Posterior vena cava (tissue), 2 donors: ENCODE measurements at places on chromosomes 16 and 17.
A peak's percentile ranks its signal among the peaks of the same experiment; 100 is the strongest.

- DNase-seq: no peak
These were observed 15.0 kb downstream of the ACSM5 start for GRCh38 chr16:20424129-20424866.

DNA sequence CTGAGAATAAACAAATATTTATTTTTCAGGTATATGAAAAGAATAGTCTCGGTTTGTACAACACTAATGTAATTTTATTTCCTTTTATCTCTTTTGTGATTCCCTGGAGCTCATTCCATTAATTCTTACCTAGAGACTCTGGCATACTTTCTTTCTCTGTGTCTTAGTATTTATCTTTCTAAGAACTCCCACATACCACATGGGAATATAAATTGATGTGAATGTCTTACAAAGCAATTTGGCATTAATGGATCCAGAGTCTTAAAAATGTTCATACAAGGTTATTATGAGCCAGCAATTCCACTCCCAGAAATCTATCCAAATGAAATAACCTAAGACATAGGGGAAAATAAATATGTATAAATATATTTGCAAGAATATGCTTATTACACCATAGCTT, 202.7 kb downstream of the CDH11 start:
- DNase-seq: no peak

DNA sequence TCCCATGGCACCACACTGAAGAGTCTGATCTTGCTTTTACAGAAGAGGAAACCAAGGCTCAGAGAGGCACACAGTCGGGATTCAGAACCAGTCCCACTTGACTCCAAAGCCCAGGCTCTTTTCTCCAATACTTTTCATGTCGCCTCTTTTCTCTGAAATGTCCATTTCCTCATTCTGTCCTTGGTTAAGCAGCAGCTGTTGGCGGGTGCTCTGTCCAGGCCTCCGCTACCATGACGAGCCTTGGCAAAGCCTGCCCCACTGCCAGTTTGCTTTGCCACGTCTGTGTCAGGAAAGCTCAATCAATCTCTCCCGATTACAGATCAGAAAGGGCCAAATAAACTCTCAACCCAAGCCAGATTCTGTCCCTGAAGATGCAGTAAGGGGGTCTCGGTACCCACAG, 9.1 kb upstream of the CEP295NL start:
- no peak for DNase-seq

DNA sequence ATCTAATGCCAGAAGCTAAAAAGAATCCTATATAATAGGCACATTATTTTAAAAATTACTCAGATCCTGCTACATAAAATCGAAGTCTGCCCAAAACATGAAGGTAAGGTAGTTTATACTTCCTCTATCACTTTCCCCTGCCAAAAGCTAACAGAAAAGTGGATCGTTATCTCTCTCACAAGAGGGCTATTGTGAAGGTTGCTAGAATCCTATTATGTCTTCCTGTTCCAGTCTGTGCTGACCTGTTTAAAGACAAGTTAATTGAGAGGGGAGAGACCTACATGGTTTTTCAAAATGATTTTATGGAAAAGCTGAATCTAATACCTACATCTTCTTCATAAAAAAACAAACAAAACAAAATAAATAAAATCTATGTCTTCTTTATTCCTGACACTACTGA, 1410.9 kb upstream of the CDH8 start:
- no peak for DNase-seq

- DNase-seq: no peak
These were observed 6.5 kb downstream of the MOSMO start for GRCh38 chr16:22014271-22014873.

DNA sequence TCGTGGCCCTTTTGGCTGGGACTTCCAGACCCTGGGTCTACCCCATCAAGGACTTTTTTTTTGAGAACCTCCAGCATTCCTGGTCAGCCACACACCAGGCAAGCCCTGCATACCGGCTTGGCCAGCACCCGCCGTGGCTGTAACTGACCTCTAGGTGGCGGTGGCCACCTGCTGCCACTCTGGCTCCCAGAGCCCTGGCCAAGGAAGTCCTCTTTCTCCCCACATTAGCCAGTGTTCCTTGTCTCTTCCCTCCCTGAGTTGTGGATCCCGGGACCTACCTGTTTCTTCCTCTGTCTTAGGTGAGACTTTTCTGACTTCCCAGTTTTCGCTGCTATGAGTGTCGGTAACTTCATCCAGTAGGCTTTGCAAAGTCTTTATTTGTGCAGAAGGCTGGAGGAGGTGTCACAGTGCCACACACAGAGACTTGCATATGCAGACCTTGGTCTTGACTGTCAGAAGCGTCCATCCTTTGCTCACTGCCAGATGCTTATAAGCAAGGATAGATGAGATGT, 348.3 kb downstream of the CPPED1 start:
- peak; percentile 87 for DNase-seq

GRCh38 chr16:1785846-1786170, 3.0 kb downstream of the NUBP2 start:
- DNase-seq: no peak

- DNase-seq: peak; percentile 42
These were observed 168.1 kb downstream of the C16orf95 start for GRCh38 chr16:87149051-87149450.

DNA sequence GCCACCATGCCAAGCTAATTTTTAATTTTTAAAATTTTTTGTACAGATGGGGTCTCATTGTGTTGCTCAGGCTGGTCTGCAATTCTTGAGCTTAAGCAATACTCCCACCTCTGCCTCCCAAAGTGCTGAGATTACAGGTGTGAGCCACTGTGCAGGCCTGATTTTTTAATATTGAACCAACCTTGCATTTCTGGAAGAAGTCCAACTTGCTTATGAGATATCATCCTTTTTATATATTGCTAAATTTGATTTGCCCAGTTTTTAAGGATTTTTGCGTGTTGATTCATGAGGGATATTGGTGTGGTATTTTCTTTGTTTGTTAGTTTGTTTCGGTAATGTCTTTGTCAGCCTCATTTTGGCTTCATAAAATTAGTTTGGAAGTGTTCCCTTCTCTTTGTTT, 196.4 kb downstream of the SEC14L1 start:
- DNase-seq: no peak

DNA sequence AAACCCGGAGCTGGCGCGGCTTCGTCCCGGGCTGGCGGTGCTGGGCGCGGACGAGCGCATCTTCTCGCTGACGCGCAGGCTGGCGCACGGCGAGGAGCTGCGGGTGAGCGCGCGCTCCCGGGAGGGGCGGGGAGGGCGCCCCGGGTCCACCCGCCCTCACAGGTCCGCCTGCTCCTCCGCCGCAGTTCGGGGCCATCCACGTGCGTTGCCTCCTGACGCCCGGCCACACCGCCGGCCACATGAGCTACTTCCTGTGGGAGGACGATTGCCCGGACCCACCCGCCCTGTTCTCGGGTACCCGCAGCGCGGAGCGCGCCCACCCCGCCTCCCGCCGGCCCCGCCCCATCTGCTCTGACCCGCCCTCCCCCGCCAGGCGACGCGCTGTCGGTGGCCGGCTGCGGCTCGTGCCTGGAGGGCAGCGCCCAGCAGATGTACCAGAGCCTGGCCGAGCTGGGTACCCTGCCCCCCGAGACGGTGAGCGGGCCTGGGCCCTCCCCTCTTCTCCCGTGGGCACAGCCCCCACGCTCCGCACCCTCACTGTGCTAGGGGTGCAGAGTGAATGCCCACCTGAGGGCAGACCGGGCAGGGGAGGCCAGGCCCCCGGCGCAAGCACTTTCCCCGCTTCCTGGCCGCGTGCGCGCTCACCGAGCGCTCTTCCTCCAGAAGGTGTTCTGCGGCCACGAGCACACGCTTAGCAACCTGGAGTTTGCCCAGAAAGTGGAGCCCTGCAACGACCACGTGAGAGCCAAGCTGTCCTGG, 1.4 kb downstream of the HAGHL start:
- DNase-seq: peak; percentile 91

- DNase-seq: no peak
These were observed 916.9 kb upstream of the SOX9 start for GRCh38 chr17:71203953-71204352.

DNA sequence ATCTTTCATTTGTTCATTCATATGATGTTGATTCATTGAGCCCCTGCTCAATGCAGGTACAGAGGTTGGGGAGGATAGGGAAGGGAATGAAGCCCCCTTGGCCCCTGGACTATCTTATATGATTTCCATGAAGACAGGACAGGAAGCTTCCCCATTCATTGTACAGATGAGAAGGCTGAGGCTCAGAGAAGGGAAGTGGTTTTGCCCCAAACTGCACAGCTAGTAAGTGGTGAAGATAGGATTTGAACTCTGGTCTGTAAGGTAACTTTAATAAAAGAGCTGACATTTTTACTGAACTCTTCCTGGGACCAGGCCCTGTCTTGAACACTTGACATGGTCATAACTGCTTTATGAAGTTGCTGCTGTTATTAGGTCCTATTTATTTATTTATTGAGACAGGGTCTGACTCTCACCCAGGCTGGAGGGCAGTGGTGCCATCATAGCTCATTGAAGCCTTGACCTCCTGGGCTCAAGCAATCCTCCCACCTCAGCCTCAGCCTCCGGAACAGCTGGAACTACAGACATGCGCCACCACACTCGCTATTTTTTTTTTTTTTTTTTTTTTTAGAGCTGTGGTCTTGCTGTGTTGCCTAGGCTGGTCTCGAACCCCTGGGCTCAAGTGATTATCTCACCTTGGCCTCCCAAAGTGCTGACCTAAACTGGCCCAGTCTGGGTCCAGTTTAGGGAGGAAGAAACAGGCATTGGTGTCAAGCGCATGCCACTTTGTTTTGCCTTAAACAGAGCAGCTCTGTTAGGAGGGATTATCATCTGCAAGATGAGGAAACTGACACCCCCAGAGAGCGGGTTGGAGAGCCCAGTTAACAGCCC, 5.0 kb downstream of the CTF1 start:
- DNase-seq: no peak

GRCh38 chr16:68732042-68732680, 4.9 kb upstream of the CDH1 start:
- DNase-seq: no peak

DNA sequence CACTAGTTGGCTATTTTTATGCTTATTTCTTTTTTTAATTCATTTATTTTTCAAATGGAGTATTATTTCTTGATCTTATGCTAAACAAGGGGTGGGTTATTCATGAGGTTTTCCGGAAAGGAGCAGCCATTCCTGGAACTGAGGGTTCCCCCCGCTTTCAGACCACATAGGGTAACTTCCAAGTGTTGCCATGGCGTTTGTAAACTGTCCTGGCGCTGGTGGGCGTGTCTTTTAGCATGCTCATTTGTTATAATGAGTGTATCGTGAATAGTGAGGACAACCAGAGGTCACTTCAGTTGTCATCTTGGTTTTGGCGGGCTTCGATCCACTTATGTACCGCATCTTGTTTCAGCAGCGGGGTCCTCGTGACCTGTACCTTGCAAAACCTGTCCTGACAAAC, 29.6 kb upstream of the ASGR2 start:
- DNase-seq: peak; percentile 56

- no peak for DNase-seq
These were observed 2.4 kb downstream of the PRPSAP2 start for GRCh38 chr17:18860161-18860972.

DNA sequence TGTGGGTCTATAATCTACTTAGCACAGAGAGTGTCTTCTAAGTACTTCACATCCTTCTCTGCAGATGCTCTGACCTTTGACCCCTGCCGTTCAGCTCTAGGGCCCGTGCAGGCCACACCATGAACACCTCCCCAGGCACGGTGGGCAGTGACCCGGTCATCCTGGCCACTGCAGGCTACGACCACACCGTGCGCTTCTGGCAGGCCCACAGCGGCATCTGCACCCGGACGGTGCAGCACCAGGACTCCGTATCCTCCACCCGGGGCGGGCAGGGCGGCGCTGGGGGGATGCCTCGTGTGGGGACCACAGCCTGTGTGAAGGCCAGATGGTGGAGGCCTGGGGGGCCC, 686 bp downstream of the MLST8 start:
- no peak for DNase-seq

DNA sequence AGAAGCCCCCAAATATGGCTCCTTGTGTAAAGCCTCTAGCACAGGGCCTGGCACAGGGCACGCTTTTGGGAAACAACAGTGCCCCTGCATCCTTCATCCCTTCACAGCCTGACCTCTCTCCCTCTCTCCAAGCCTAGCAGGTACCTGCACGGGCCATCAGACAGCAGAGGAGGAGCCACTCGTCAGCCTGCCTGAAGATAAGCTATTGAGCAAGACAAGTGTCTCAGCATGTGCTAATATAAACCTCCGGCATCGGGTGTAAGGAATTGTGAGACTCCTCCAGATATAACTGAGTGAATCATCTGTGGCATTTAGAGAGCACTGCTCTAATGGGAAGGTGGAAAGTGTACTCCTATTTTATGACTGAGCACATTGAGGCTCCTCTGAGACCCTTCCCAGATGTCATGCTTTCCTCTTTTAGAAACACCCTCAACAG, 38.3 kb downstream of the TBX4 start:
- peak; percentile 58 for DNase-seq

DNA sequence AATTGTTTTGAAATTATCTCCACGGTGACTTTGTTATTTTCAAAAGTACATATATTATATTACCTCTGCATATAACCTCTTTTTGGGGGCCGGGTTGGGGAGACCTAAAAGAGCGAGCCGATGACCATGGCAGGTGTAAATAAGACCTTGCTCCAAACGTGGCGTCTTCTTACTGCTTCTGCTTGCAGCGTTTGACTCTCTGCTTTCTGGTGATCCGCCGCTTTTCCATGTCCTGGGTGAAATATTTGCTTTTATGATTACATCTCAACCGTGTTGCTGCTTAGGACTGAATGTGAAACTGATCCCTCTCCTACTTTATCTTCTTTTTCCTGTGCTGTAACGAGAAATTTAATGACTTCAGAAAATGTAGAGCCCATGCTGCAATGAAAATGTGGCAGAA, 18.1 kb downstream of the ATMIN start:
- DNase-seq: no peak

GRCh38 chr17:59671386-59671785, 35.8 kb downstream of the PTRH2 start:
- no peak for DNase-seq

DNA sequence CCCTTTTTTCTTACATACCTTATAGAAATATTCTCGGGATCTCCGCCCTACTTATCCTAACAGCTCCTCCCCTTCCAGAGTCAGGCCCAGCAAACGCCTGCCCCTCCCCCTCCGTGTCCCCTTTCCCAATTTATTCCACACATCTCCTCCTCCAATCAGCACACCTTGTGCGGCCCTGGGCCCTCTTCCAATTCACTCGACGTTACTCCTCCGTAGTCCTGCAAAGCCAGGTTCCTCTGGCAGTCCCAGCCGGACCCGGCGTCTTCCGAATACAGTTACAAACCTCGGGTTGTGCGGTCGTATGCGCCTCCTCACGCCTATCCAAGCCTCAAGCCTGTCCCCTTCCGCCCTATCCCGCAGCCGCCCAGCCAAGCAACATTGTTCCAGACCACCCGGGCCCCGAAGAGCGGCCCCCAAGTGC, 677 bp downstream of the CBX1 start:
- DNase-seq: no peak

DNA sequence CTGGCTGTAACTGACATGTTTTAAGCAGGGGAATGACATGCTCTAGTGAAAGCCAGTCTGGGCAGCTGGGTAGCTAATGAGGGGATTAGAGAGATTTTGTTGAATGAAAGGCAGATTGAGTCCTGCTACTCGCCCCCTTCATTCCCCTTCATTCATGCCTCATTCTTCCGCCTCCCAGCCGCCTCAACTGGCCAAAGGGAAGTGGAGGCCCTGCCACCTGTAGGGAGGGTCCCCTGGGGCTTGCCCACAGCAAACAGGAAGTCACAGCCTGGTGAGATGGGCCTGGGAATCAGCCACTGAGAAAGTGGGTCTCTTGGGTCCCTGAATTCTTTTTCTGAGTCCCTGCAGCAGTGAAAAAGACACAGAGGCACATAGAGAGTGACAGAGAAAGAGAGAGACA, 1.1 kb upstream of the CD19 start:
- no peak for DNase-seq
